ENCODE measurements at places on chromosomes 1 and 21.

DNA sequence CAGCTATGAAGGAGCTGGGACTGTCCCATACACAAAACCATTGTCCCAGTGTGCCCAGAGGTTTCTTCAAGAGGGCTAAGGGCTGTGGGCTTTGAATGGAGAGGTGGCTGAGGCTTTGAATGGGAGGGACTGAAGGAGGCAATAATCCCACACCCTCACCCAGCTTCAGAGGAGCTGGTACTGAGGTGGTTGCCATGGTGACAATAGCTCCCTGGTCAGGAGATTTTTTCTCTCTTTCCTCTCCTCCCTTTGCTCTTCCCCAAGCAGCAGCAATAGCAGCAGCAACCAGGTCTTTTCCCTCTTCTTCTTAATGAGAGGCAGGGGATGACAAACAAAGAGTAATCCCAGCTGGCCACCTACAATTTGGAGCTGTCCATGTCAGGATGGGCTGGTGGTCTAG, 1.6 kb downstream of the HPCAL4 start:
- no peak for DNase-seq

DNA sequence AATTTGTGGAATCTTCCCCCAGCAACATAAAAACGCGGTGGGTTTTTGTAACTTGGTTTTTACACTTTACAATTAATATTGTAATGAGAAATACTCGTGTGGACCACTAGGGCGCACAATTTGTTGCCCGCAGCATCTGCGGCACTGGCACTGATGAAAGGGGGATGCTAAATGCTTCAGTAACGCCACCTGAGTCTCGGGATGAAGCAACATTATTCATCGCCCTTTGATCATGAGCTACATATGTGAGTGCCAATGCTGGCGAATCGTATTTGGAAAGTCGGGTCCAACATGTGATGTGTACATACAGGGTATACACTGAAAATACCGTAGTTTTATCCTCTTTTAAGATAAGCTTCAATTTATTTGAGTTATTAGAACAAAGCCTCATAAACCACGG, 34.2 kb upstream of the COX20 start:
- DNase-seq: no peak

DNA sequence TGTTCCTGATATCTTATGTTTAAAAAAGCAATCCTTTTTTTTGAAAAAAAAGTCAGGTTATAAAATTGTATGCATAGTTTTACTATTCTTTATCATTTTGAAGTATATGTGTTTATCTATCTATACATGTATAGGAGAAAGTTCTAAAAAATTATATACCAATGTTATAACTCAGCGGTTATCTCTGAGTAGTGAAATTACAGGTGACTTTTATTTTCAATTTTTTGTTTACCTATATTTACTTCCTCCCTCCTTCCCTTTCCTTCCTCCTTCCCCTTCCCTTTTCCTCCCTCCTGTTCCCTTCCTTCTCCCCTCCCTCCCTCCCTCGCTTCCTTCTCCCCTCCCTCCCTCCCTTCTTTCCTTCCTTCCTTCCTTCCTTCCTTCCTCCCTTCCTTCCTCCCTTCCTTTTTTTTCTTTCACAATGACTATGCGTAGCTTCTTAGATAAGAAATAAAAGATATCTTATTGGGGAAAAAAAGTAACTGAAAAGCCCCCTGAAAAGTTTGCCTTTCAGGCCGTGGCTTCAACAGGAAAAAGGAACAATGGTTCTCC, 77.1 kb downstream of the ABCA4 start:
- no peak for DNase-seq

DNA sequence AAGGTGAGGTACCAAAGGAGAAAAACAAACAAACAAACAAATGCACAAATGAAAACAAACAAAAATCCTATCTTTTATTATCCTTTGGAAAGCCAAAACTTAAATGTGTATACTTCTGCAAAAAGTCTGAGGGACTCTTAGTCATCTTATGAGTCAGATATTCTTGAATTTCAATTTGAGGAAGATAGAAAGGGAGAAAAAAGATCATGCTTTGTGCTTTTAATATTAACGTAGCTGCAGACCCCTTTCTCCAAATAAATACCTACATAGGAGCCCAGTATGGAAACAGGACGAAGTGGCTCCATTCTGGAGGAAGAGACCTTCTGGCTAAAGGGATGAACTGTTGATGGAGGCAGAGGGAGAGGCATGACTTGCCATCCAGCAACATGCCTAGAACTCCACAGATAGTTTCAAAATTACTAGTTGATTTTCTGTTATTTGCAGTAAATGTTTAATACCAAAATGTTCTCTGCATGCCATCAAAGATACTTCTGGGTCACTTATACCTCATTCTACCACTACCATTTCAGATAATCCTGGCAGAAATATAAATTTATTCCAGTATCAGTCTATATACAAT, 25.4 kb downstream of the NUP210L start:
- DNase-seq: no peak

GRCh38 chr1:217014066-217014465, 290.8 kb upstream of the ESRRG start:
- DNase-seq: no peak

Data from gastrocnemius medialis (tissue), 4 donors.